Myometrial cell (primary cell): ENCODE measurements at places on chromosomes 4 and X. TPM values are rescaled to one million over a fixed set of nuclear protein-coding genes. Genes with fewer than 3 reads are reported as not detected.

Gene MXRA5
- total RNA-seq, result 0.86 and 1.2 TPM in 2 replicates

Gene SLC38A5
- total RNA-seq, result 62.4 and 76.1 TPM in 2 replicates

Gene AFP
- 1.2 TPM in 1 of 2 replicates, not detected in the other for total RNA-seq

Gene DUSP9
- 0.29 and 0.35 TPM in 2 replicates for total RNA-seq

Gene EGF
- under 0.01 and 1.9 TPM in 2 replicates for total RNA-seq

Gene NAAA
- 32.9 and 97.7 TPM in 2 replicates for total RNA-seq

Gene COL4A6
- 26.1 and 30.6 TPM in 2 replicates for total RNA-seq

Gene FAM241A
- 2.6 and 3.2 TPM in 2 replicates for total RNA-seq

Gene ZNF711
- 0.18 and 0.29 TPM in 2 replicates for total RNA-seq

Gene ASB12
- not detected in 2 replicates for total RNA-seq

Gene PCDH18
- total RNA-seq, result 65.7 and 88.6 TPM in 2 replicates

Gene MCF2
- not detected in 2 replicates for total RNA-seq

Gene HPF1
- 40.1 and 64.9 TPM in 2 replicates for total RNA-seq

Gene EFNB1
- total RNA-seq, result 34.0 and 39.8 TPM in 2 replicates

Gene AFF1
- total RNA-seq, result 11.3 and 13.0 TPM in 2 replicates

Gene USP27X
- 1.4 and 1.9 TPM in 2 replicates for total RNA-seq

Gene PLK4
- total RNA-seq, result 11.5 and 16.0 TPM in 2 replicates

Gene ZNF827
- 3.2 and 11.5 TPM in 2 replicates for total RNA-seq

Gene VCX3B
- total RNA-seq, result not detected in 2 replicates

Gene SSX3
- not detected in 2 replicates for total RNA-seq

Gene ARL9
- 0.29 and 0.71 TPM in 2 replicates for total RNA-seq

Gene MOSPD2
- total RNA-seq, result 35.7 and 42.9 TPM in 2 replicates

Gene HS3ST1
- not detected in 2 replicates for total RNA-seq

Gene ADRA2C
- total RNA-seq, result 67.3 and 71.2 TPM in 2 replicates

Gene SPANXD
- not detected in 2 replicates for total RNA-seq

Gene STIM2
- total RNA-seq, result 18.3 and 20.2 TPM in 2 replicates

Gene RHOXF2B
- not detected in 2 replicates for total RNA-seq

Gene ADGRG2
- not detected in 2 replicates for total RNA-seq

Gene GPR143
- total RNA-seq, result 0.29 and 0.53 TPM in 2 replicates

Gene ELK1
- 37.0 and 38.1 TPM in 2 replicates for total RNA-seq

Gene PRPS2
- total RNA-seq, result 44.1 and 44.7 TPM in 2 replicates

Gene MAGED1
- 373 and 375 TPM in 2 replicates for total RNA-seq

Gene USP17L17
- not detected in 2 replicates for total RNA-seq

Gene CPE
- total RNA-seq, result 0.58 and 1.2 TPM in 2 replicates

Gene TAF7L
- total RNA-seq, result 0.29 and 0.53 TPM in 2 replicates

Gene HHIP
- total RNA-seq, result 3.7 and 4.4 TPM in 2 replicates

Gene SYTL4
- total RNA-seq, result 6.1 and 7.1 TPM in 2 replicates

Gene HAND2
- total RNA-seq, result 43.8 and 50.2 TPM in 2 replicates

Gene BEX1
- total RNA-seq, result 1.8 and 3.7 TPM in 2 replicates

Gene STOX2
- total RNA-seq, result 0.29 TPM in 1 of 2 replicates, not detected in the other

Gene RHOXF2
- not detected in 2 replicates for total RNA-seq

Gene EPHA5
- under 0.01 TPM in 1 of 2 replicates, not detected in the other for total RNA-seq

Gene SLC7A11
- total RNA-seq, result 24.8 and 34.9 TPM in 2 replicates

Gene MGARP
- total RNA-seq, result 15.4 and 17.6 TPM in 2 replicates

Gene CTAG1B
- total RNA-seq, result not detected in 2 replicates
